G401 (cell line): ENCODE measurements at places on chromosomes 6 and 20. TPM values are rescaled to one million over a fixed set of nuclear protein-coding genes. Genes with fewer than 3 reads are reported as not detected.

- DNase-seq = no peak
Observed at GRCh38 chr6:159633196-159633595, 59.8 kb downstream of the SOD2 start.

Gene TSBP1
- not detected in 2 replicates for total RNA-seq

- peak; percentile 85 for DNase-seq
Observed at GRCh38 chr20:4949833-4950178, 51.5 kb downstream of the SLC23A2 start.

GRCh38 chr6:46412662-46413061 lies 78.6 kb downstream of the RCAN2 start:
- no peak for DNase-seq

Gene GSTA3
- total RNA-seq = not detected in 2 replicates

Gene ANKRD66
- total RNA-seq = not detected in 2 replicates

GRCh38 chr6:116437656-116438055 lies 23.5 kb upstream of the CALHM6 start:
- no peak for DNase-seq

DNA sequence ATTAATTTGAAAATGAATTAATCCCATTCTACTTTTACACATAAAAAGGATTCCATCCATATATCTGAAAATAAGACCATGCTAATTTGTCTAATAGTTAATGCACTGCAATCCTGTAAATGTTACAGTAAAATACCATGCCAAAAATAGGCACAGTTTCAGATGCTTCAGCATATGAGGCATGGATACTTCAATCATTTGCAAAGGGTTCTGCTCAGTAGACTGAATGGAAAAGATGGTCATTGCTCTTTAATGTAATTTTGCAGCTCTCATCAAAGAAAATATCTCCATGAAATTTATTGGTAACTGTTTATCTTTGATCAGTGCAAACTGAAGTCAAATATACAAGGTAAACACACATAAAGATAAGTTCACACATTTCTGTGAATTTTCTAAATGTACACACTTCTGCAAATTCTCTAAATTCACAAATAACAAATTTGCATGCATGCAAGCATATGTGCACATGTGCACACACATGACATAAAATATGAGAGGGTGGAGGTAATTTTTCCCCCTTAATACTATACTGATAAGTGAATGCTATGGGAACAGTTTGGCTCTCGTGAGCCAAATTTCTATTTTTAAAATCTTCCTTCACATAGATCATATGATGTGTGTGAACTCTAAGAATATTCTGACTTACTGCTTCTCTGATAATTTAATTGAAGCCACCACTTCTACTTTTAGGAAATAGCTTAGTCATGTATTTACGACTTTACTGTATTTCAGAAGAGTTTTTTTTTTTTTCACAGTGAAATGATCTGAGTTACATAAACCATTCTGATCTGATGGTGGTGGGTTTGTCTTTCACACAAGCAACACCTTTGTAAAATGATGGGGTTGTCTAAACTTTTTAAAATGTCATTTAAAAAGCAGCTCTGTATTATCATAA lies 996.8 kb upstream of the CITED2 start:
- DNase-seq = no peak

- no peak for DNase-seq
Observed at GRCh38 chr20:40702504-40702903, 13.5 kb upstream of the MAFB start.

Gene FAM83B
- total RNA-seq = not detected in 2 replicates

GRCh38 chr6:135983718-135984343 lies 132.3 kb downstream of the PDE7B start:
- DNase-seq = no peak

DNA sequence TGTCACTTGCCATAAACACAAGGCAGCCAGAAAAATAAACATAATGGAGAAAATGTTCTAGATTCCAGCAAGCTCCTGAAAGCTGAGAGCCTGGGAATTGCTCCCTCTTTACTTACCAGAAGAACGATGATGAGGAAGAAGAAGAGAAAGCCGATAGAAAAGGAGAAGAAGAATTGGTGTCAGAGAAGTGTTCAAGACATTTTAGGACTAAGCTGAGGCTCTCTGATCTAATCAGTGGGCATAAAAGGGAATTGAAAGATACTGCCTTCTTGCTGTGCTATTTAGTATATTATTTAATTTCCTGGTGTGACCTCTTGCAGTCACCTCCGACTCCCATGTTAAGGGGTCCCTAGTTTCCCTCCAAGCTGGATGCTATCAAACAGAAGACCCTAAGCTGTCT lies 316.6 kb upstream of the JARID2 start:
- DNase-seq = no peak
